H9 (cell line): ENCODE measurements at places on chromosomes 16 and 17.
A peak's percentile ranks its signal among the peaks of the same experiment; 100 is the strongest.

DNA sequence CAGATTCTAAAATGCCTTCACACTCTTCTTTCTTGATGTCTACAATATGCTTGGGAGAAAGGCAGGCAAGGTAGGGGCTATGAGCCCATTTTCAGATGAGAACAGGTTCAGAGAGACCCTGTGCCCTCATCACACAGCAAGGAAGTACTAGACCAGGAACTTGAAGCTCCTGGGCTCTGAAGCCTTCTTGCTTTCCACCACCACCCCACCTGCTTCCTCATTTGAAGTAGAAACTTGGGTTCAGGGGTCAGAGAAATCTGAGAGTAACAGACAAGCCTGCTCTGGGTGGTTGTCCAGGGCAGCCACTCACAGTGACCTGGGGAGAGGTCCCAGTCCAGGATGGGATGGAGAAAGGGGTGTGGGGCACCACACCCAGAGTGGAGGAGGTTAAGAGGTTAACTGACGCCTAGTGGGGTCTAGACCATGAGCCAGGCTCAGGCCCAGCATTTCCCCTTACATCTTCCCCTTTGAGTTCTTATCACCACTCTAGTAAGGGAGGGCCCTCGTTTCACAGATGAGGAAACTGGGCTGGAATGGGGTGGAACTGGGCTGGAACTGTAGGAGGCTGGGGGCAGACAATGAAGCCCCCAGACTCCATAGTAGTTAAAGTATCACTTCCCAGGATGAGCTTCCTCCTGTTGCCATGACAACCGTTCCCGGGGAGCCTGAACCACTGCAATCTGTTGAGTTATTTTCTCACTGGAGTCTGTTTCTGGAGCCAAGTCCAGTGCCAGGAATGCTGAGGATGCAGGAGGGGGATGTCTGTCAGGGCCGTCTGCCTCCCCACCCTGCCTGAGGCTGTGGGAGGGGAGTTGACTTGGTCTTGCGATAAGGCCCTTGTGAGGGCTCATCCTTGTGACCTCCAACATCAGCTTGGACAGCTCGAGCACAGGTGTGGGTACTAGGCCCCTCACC is 16.2 kb upstream of the PHF12 start:
- H3K4me1 ChIP-seq: peaks cover 8% of the 10 kb centered on the region; the same call in 1 of the 2 replicates
- no peak overlapping the region for H3K27ac ChIP-seq
- no peaks in the 10 kb centered on the region for H3K36me3 ChIP-seq

DNA sequence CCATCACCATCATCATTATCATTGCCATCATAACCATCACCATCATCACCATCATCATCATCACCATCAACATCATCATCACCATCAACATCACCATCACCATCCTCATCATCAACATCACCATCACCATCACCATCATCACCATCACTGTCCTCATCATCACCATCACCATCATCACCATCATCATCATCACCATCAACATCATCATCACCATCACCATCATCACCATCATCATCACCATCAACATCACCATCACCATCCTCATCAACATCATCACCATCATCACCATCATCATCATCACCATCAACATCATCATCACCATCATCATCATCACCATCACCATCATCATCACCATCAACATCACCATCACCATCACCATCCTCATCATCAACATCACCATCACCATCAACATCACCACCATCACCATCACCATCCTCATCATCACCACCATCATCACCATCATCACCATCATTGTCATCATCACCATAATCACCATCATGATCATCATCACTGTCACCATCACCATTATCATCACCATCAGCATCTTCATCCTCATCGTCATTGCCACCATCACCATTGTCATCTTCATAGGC is 23.9 kb downstream of the COX4I1 start:
- no peaks in the 10 kb centered on the region for H3K27me3 ChIP-seq
- DNase-seq: no peak
- no peak overlapping the region for H3K4me3 ChIP-seq
- no peaks in the 10 kb centered on the region for H3K36me3 ChIP-seq
- no peaks in the 10 kb centered on the region for H3K4me1 ChIP-seq

DNA sequence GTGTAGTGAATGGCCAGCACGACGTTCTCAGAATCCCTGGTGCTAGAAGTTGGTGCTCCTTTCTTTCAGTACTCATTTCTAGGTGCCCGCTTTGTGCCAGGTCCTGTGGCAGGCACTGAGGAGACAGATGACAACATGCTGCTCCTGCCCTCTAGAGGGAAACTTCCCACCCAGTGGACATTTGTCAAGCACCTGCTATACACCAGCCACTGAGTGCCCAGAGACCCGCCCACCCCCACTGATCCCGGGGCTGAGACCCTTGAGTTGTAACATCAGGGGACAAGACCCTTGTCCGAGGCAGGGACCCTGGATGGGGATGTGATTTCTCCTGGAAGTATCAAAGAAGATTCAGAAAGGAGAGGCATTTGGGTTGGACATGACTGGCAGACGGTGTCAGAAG is 25.1 kb downstream of the UNC13D start:
- no peaks in the 10 kb centered on the region for H3K27me3 ChIP-seq
- H3K27ac ChIP-seq: no peak overlapping the region
- DNase-seq: no peak

DNA sequence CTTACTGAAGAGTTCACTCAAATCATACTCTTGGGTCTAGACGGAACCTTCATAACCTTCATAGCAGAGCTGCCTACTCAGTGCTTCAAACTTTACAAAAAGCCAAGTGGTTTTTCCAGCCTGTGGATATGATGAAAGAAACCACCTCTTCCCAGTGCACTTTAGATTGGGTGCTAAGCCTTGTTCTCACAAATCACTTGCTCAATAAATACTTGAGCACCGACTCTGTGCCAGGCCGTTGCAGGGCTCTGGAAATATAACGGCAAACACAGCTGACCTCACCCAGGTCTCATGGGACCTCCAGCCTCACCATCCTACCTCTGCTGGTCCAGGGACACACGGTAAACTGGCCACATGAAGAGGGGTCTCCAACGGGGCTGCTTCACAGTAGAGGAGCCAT is 35.7 kb downstream of the CDRT4 start:
- no peaks in the 10 kb centered on the region; the same call in 1 of the 3 replicates for H3K36me3 ChIP-seq
- H3K27me3 ChIP-seq: no peaks in the 10 kb centered on the region
- no peak overlapping the region for H3K4me3 ChIP-seq
- no peak overlapping the region for H3K27ac ChIP-seq
- no peaks in the 10 kb centered on the region for H3K4me1 ChIP-seq

- H3K4me3 ChIP-seq: no peak overlapping the region
- no peaks in the 10 kb centered on the region; the same call in 1 of the 2 replicates for H3K36me3 ChIP-seq
- DNase-seq: no peak
- no peaks in the 10 kb centered on the region for H3K4me1 ChIP-seq
- no peaks in the 10 kb centered on the region for H3K27me3 ChIP-seq
These were observed 108.8 kb downstream of the SOCS1 start for GRCh38 chr16:11147033-11147753.

- H3K36me3 ChIP-seq: no peaks in the 10 kb centered on the region
- H3K4me1 ChIP-seq: no peaks in the 10 kb centered on the region
- H3K4me3 ChIP-seq: peak overlapping the region; percentile 71; the same call in 2 of the 3 replicates
- no peak overlapping the region for H3K27ac ChIP-seq
These were observed 7.3 kb upstream of the TRPV2 start for GRCh38 chr17:16407911-16408588.

GRCh38 chr16:69171325-69172084 is 15.5 kb upstream of the SNTB2 start:
- H3K27ac ChIP-seq: no peak overlapping the region
- H3K4me3 ChIP-seq: no peak overlapping the region
- DNase-seq: no peak
- no peaks in the 10 kb centered on the region for H3K27me3 ChIP-seq
- no peaks in the 10 kb centered on the region for H3K4me1 ChIP-seq
- H3K36me3 ChIP-seq: peaks cover 22% of the 10 kb centered on the region; the same call in 2 of the 3 replicates

GRCh38 chr16:77690416-77690815 is 31.9 kb upstream of the NUDT7 start:
- H3K27ac ChIP-seq: no peak overlapping the region
- no peaks in the 10 kb centered on the region for H3K36me3 ChIP-seq
- H3K4me3 ChIP-seq: no peak overlapping the region
- H3K4me1 ChIP-seq: no peaks in the 10 kb centered on the region
- no peak for DNase-seq

- H3K27me3 ChIP-seq: no peaks in the 10 kb centered on the region
- no peaks in the 10 kb centered on the region for H3K36me3 ChIP-seq
- H3K4me3 ChIP-seq: no peak overlapping the region
These were observed 25.6 kb upstream of the CACNG1 start for GRCh38 chr17:67018471-67019434.

DNA sequence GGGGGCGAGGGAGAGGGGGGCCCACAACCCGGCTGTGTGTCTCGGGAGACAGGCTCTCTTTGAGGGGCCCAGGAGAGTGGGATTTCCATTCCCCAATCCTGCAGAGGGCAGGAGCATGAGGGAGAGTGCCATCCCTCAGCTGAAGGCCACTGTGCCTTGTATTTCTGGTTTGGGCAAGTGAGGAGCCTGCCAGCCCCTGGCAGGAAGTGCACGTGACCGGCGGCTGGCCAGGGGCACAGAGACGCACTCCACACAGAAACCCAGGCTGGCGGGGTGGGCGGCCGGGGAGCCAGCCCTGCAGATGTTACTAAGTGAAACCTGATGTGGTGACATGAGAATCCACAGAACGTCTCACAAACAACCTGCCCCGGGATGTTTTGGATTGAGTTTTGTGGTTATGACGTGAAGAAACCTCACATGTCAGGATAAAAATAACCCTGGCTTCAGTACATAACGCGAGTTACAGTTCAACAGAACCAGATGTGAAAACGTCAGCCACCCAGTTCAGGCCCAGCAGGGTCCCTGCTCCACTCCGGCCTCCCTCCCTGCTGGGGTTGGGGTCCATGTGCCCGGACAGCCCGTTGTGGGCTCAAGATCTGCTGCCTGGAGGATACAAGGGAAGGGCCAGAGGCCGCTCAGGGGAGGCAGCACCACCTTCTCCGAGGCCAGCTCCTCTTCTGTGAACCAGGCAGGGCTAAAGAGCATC is 51.7 kb upstream of the MTSS2 start:
- H3K27me3 ChIP-seq: no peaks in the 10 kb centered on the region
- H3K27ac ChIP-seq: no peak overlapping the region
- peaks cover 6% of the 10 kb centered on the region; the same call in 1 of the 2 replicates for H3K4me1 ChIP-seq
- H3K4me3 ChIP-seq: no peak overlapping the region
- H3K36me3 ChIP-seq: peaks cover 10% of the 10 kb centered on the region; the same call in 2 of the 3 replicates
- no peak for DNase-seq

GRCh38 chr17:45990886-45991285 is 8.2 kb upstream of the STH start:
- no peaks in the 10 kb centered on the region for H3K27me3 ChIP-seq
- no peak for DNase-seq
- no peaks in the 10 kb centered on the region for H3K36me3 ChIP-seq
- no peaks in the 10 kb centered on the region for H3K4me1 ChIP-seq

GRCh38 chr17:71399221-71399620 is 721.6 kb upstream of the SOX9 start:
- H3K4me3 ChIP-seq: no peak overlapping the region
- H3K4me1 ChIP-seq: no peaks in the 10 kb centered on the region; the same call in 1 of the 2 replicates
- no peak overlapping the region for H3K27ac ChIP-seq
- H3K36me3 ChIP-seq: no peaks in the 10 kb centered on the region

GRCh38 chr17:32813021-32813420 is 63.9 kb downstream of the MYO1D start:
- H3K4me3 ChIP-seq: no peak overlapping the region
- no peaks in the 10 kb centered on the region; the same call in 1 of the 2 replicates for H3K27me3 ChIP-seq
- peaks cover 9% of the 10 kb centered on the region; the same call in 1 of the 2 replicates for H3K4me1 ChIP-seq
- no peak overlapping the region for H3K27ac ChIP-seq

DNA sequence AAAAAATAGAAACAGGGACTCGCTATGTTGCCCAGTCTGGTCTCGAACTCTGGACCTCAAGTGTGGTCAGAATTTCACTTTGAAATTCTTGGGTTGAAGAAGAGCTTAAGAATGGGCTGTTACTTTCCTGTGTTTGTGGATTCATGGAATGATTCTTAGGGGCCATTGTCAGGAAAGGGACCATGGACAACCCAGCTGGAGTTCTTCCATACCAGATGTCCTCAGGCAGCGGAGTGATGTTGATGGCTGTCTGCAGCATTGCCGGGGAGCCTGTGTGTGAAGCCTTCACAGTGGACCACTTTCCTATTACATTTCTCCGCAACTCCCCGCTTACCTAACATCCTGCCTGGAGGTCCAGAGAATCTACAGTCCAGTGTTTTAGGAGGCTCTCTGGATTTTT is 145.9 kb downstream of the CLEC16A start:
- H3K27ac ChIP-seq: no peak overlapping the region
- no peaks in the 10 kb centered on the region; the same call in 1 of the 2 replicates for H3K4me1 ChIP-seq
- H3K27me3 ChIP-seq: no peaks in the 10 kb centered on the region
- H3K4me3 ChIP-seq: no peak overlapping the region

DNA sequence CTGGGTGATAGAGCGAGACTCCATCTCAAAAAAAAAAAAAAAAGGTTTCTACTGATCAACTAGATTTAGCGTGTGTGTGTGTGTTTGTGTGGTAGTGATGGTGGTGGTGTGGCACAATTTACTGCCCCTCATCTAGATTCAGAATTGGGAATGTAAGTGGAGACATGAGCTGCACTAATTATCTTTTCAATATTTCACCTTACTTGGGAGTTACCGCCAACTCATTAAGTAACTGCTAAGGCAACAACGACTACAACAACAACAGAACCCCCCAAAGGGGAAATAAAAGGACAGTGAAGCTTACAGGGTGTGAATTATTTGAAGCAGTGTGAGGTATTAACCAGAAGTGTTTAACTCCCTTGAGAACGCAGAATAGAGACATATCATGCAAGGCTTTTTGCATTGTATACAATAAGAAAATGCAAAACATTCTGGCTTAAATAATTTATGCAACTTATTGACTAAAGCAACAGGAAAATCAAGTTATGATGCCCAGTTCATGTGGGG is 180.5 kb downstream of the SHISA9 start:
- DNase-seq: no peak
- H3K36me3 ChIP-seq: no peaks in the 10 kb centered on the region
- no peak overlapping the region for H3K4me3 ChIP-seq

- DNase-seq: no peak
- H3K27me3 ChIP-seq: no peaks in the 10 kb centered on the region
- H3K36me3 ChIP-seq: no peaks in the 10 kb centered on the region
- no peak overlapping the region for H3K27ac ChIP-seq
These were observed 8.5 kb upstream of the LPO start for GRCh38 chr17:58229881-58230280.
